Breast epithelium (tissue), 4 donors: ENCODE measurements at places on chromosomes 2 and 18.
A peak's percentile ranks its signal among the peaks of the same experiment; 100 is the strongest.

GRCh38 chr2:220070349-220070748 lies 442.9 kb downstream of the SLC4A3 start:
- DNase-seq: no peak

DNA sequence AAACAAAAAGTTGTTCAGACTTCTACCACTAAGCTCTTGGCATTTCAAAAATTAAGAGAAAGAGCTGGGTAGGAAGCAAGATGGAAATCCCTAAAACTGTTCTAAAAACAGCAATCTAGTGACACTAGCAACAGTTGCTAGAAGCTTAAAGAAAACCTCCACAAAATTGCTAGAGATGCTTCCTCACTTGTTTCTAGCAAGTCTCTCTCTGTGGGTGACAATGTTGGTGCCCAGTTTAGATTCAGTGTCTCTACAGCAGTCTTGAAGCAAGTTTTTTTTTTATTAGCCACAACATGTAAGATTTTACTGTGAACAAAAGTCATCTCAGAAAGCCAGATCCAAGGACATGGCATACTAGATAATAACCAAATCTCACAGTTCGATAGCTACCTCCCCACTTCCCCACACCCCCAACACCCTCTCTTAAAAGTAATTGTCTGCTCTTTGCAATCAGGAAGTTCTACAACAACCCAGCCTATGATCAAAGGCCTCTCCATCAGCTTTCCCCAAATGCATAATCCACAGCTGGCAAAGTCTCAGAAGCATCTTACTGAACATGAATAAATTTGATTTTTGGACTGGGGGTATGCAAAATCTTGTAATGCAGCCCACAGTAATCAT lies 70.0 kb downstream of the ANKRD44 start:
- DNase-seq: no peak

DNA sequence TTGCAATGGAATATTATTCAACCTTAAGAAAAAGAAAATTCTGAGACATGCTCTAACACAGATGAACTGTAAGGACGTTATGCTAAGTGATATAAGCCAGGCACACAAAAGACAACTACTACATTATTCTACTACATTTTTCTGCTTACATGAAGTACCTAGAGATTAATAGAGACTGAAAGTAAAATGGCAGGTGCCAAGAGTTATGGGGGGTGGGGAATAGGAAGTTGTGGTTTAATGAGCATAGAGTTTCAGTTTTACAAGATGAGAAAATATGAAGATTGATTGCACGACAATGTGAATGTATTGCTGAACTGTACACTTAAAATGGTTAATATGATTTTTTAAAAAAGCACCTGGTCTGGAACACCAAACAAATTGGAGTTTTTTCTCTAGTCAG lies 1231.6 kb upstream of the DDX18 start:
- no peak for DNase-seq

DNA sequence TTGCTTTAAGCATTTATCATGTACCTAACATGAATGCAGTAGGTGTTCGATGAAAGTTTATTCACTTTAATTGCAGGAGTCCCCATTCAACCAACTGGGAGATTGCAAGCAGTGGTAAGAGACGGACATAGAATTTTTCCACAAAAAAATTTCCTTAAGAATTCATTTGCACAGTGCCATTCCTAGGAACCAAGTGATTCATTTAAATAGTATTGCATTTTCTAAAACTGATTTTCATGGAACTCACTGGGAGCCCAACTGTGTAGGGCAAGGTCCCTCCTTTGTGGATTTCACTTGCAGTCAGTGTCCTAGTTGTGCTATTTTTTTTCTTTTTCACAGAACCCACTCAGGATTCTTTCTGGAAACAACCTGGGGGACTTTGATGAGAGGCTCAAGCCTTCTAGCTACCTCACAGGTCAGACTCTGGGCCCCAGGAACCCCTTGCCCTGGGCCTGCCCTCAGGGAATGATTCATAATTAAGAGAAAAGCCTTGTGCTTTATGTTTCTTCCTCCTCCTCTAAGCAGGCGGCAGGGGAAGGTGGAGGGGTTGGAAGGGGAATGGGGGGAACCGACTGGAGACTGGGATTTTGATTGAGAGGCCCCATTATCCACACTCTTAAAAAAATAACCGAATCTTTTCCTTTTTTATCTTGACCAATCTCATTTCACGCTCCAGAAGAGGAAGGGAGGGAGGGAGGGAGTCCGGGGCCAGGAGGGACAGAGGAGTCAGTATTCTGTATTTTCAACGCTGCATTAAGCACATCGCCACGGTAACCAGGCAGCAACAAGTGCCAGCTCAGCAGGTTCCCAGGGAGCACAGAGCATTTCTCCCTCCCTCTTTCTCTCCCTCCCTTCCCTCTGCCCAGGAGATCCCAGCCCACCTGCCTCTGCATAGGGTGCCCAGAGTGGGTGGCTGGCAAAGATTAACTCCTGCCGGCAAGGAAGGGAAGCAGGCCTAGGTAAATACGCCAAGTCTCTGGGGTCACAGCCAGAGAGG lies 51.8 kb downstream of the PSD4 start:
- no peak for DNase-seq

DNA sequence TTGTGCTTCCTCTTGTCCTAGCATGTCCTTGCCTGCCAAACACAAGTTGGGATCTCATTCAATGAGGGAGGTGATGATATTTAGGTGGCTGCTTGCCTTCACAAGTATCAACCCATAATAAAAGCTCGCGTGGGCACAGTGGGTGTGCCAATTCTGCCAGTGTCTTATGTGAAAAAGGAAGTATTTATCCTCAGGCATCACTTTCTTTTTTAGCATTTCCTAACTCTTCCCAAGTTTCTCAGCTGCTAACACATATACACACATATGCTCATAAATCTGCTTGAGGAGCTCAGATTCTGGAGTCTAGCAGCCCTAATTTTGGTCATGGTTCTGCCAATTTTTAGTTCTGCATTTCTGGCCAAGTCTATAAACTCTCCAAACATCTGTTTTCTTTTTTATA lies 319.5 kb upstream of the HNMT start:
- DNase-seq: peak; percentile 22

GRCh38 chr2:231611273-231612108 lies 18.8 kb downstream of the TEX44 start:
- DNase-seq: no peak

GRCh38 chr2:109623923-109624322 lies 9.8 kb downstream of the SOWAHC start:
- DNase-seq: no peak

DNA sequence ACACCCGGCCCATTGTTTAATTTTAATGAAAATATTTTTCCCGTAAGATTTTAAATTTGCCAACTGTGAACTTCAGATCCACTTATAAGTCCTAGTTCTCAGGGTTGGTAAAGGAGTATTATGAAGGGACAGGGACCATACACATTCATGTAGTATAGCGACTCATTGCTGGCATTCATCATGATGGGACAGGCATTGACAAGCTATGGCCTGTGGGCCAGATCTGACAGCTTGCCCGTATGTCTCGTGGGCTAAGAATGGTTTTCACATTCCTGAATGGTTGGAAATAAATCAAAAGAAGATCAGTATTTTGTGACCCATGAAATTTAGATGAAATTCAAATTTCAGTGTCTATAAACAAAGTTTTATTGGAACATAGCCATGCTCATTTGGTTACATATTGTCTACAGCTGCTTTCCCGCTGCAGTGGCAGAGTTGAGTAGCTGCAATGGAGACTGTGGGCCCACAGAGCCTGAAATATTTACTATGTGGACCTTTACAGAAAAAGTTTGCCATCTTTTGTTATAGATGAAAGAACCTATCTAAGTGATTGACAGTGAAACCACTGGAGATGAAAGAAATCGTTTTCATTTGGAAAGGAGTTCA lies 4.1 kb downstream of the RAPGEF4 start:
- no peak for DNase-seq

GRCh38 chr18:63128237-63128974 lies 191.2 kb downstream of the BCL2 start:
- no peak for DNase-seq

DNA sequence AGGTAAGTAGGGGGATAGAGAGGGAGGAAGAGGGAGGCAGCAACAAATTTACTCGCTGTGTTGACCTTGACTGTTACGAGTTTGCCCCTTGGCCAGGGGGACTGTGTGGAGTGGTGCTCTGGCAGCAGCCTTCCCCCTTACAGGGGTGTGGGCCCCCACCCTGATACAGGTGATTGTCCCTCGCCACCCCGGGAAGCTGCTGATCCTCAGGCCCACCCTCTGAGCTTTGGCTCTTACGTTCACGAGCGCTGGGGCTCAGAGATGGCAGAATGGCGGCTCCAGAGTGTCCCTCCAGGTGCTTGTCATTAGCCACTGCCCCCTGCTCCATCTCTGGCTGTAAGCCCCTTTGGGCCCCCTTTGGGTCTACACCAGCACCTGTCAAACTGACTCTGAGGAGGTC lies 88.6 kb downstream of the GLI2 start:
- no peak for DNase-seq

GRCh38 chr2:68825866-68826265 lies 45.3 kb downstream of the BMP10 start:
- no peak for DNase-seq

GRCh38 chr2:233486357-233486756 lies 80.2 kb downstream of the USP40 start:
- no peak for DNase-seq

GRCh38 chr18:76263046-76264005 lies 231.7 kb downstream of the ZNF516 start:
- no peak for DNase-seq

GRCh38 chr2:38828460-38828859 lies 47.3 kb downstream of the DHX57 start:
- DNase-seq: no peak

DNA sequence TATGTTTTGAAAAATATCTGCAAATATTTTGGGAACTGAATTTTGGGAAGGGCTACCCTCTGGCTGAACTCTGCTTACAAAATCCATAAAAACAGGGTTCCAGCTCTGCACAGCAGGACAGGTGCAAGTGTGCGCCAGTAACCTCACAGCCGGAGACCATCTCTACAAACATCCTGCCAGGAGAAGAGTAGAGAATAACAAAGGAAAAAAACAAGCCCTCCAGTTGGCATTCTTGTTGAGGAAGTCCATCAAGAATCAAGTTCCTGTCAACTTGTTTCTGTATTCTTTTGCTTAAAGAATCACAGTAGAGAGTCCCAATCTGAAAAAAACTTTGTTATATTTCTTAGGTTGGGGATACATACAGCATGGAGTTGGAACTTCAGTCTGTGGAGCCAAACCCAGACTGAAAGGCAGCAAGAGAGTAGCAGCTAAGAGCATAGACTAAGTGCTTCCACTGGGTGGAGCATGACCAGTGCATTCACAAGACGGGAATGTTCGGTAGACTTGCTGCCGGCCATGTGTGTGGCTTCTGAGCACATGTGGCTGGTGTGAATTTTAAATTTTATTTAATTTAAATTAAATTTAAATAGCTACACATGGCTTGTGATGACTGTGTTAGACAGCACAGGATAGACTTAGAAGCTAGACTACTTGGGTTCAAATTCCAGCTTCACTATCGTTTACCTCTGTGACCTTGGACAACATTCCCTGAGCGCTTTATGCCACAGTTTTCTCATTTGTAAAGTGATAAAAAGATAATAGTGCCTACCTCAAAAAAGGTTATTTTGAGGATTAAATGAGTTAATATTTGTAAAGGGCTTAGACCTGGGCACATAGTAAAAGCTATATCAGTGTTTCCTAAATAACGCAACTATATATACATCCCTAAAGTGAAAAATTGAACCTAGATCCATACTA lies 41.9 kb downstream of the SPTBN1 start:
- no peak for DNase-seq

DNA sequence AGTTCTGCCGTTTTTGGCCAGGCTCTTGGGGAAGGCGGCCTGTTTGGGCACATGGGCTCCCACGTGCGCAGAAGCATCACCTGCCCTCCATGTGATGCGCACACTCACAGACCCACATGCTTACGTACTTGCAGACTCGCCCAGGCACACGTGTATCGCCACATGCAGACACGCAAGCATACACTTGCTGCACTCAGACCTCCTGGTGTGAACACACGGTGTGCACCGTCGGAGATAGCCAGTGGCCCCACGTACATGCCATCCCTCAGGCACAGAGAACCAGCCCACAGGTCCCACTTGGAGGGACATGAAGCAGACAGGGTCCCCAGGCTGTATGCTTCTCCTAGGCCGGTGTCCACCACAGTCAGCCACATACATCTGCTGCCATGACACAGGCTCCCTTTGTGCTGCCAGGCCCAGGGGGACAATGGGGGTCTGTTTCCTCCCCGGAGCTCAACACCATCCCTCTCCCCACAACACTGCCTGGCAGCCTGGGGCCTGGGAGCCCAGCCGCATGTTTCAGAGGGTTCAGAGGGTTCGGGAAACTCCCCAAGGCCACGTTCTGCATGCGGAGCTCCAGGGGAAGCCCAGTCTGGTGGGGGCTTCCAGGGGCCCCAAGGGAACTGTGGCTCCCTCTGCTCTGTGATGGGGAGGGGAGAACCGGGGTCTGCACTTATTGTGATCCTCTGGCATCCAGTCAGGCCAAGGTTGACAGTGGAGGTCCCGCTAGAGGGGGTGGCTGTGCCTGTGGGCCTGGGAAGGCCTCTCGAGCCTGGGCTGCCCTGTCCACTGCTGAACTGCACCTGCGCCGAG lies 208.1 kb upstream of the HAAO start:
- DNase-seq: peak; percentile 8

GRCh38 chr2:134705861-134706586 lies 12.8 kb downstream of the TMEM163 start:
- DNase-seq: no peak

DNA sequence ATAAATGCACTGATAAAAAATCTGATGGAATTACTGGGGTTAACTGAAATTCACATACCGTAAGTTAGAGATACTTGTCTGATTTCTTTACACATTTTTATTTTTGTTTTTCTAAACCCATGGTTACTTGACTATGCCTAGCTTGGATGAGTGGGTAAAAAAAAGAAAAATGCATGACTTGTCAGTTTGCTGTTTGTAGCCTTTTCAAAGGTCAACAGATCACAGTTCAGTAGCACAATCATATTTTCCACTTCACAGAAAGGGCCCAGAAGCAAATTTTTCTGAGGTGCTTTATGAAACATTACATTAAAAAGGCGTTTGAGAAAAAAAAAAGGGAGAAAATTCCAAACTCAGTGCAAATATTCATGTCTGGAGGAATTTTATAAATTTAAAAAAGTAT lies 16.4 kb downstream of the SLC16A14 start:
- no peak for DNase-seq

DNA sequence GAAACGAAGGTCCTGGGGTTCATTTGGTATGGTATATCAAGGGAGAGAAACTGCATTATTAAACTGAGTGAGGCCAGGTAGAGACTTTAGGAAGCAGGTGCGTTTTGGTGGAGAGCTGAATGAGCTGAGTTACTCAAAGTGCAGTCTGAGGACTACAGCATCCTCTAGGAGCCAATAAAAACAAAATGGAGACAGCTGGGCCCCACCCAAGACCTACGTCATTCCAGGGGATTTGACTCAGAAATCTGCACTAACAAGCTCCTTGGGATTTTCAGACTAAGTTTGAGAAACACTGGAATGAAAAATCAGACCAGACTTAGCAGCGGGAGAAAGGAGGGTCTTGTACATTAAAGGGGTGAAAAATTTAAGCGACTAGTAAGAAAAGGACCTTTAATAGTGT lies 131.5 kb downstream of the UXS1 start:
- DNase-seq: no peak

- DNase-seq: no peak
These were observed 72.5 kb downstream of the KLF7 start for GRCh38 chr2:207093234-207093633.

GRCh38 chr2:193272011-193272410 lies 1077.3 kb upstream of the TMEFF2 start:
- DNase-seq: no peak

GRCh38 chr2:189927823-189928222 lies 134.7 kb downstream of the MSTN start:
- no peak for DNase-seq

- no peak for DNase-seq
These were observed 46.4 kb downstream of the ASXL2 start for GRCh38 chr2:25831746-25832449.
